ENCODE measurements at places on chromosomes 2 and 18.

- DNase-seq = no peak
Observed at GRCh38 chr2:101264360-101264939, 11.8 kb downstream of the CNOT11 start.

DNA sequence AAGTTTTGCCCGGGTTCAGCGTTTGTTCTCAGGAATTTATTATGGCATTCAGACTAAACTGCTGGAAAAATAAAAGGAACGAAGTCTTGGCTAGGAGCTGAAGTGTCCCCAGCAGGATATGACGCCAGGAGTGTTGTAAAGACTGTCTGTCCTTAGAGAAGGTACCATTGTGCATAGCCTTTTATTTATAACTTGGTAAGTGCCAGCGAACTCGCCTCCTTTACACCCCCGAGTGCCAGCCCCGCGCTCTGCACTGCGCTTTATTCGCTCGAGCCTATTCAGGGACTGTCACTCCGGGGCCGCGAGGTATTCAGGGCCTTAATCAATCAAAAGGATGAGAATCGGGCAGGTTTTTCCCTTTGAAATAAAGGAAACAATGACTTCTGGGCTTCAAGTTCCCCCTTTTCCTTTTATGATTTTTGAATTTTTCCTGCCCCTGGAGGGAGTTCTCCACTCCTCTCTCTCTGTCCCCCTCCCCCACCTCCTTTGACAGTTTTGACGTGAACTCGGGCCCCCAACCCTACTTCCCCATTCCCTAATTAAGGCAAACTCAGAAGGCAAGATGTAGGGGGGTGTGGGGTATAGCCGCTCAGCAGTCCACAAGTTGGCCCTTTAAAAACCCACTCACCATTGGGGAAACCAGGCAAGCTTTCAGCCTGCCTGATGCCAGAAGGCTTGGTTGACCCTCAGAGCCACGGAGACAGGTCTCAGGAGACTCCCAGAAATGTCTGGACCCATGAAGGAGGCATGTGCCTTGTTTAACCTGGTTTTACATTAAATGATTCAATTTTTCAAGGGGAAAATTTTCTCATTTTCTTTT is 1.3 kb upstream of the PAX3 start:
- DNase-seq = no peak

DNA sequence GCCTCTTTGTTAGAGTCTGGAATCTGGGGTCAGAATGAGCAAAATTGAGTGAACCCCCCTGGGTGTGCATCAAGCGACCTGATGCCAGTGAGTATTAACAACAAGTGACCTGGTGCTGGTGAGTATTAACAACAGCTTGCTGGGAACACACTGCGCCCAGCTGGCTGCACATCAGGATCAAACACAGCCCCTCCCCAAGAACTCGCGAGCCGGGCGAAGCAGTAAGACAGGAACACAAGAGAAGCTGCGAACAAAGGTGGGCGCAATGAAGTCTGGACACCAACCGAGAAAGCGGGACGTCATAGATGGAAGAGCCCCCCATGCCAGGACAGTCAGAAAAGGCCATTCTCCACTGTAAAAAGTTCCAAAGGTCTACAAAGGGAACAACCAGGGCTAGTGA is 34.3 kb downstream of the CRACDL start:
- DNase-seq = peak; percentile 4

DNA sequence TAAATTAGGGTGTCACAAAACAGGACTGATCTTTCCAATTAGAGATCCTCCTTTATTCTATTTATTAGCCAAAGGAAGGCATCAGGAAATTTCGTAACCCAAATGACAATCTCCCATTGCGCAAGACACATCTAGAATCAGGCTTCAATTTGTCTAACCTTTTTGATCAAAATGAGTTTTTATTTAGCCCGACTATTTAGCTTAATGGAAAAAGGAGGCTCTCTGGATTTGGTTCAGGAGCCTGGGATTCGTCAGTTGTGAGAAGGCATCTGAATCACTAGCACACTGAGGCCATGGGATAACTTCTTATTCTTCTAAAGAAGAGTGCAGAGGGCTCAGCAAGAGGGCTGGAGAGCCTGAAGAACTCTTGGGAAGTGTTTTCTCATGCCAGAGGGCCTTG is 332.1 kb upstream of the ETAA1 start:
- no peak for DNase-seq

- DNase-seq = no peak
Observed at GRCh38 chr2:172995323-172996244, 80.1 kb upstream of the MAP3K20 start.

GRCh38 chr2:170365686-170366085 is 187.7 kb downstream of the MYO3B start:
- DNase-seq = no peak

GRCh38 chr2:234110219-234110618 is 59.7 kb downstream of the SPP2 start:
- DNase-seq = no peak

DNA sequence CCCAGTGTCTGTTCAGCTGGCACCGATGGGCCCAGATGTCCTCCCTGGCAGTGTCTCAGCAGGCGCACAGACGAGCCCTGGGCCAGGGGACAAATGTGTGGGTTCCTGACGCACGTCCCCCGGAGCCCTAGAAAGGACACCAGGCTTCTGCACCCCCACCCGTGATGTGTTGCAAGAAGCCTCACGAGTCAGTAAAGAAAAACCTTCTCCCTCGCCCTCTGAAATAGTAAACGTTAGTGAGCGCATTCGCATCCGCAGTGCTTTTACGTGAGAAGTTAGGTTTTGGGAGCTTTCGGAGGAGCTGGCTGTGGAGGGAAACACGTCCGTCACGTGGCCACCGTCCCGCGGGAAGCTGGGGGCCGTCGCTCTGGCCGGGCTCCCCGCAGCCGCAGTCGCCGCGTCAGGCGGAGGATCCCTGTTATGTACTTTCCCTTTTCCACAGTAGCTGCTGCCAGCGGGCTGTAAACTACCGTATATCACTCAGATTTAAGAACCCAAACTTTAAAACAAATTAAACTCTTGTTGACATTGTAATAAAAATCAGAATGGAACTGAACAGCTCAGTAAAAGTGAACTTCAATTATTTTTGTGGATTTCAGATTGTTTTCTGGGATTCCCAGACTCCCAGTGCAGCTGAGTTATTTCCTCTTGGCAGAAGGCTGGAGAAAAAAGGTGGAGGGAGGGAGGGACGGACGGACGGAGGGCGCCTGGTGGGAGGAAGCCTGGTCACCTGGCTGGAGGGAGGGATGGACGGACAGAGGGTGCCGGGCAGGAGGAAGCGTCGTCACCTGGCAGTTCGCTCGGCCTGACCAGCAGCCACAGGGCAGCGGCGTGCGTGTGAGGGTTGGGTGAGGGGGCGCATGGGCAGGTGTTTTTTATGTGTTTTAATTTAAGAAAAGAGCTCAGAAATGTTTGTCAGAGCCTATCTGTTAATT is 112.1 kb downstream of the NFATC1 start:
- DNase-seq = no peak

DNA sequence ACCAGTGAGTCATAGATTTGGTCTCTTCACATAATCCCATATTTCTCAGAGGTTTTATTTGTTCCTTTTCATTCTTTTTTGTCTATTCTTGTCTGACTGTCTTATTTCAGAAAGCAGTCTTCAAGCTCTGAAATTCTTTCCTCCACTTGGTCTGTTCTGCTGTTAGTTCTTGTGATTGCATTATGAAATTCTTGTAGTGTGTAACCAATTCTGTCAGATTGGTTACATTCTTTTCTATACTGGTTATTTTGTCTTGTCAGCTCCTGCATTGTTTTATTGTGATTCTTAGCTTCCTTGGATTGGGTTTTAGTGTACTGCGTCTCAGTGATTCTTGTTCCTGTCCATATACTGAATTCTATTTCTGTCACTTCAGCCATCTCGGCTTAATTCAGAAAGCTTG is 18.6 kb downstream of the EHBP1 start:
- no peak for DNase-seq

- no peak for DNase-seq
Observed at GRCh38 chr18:73638709-73639108, 508.9 kb downstream of the FBXO15 start.

DNA sequence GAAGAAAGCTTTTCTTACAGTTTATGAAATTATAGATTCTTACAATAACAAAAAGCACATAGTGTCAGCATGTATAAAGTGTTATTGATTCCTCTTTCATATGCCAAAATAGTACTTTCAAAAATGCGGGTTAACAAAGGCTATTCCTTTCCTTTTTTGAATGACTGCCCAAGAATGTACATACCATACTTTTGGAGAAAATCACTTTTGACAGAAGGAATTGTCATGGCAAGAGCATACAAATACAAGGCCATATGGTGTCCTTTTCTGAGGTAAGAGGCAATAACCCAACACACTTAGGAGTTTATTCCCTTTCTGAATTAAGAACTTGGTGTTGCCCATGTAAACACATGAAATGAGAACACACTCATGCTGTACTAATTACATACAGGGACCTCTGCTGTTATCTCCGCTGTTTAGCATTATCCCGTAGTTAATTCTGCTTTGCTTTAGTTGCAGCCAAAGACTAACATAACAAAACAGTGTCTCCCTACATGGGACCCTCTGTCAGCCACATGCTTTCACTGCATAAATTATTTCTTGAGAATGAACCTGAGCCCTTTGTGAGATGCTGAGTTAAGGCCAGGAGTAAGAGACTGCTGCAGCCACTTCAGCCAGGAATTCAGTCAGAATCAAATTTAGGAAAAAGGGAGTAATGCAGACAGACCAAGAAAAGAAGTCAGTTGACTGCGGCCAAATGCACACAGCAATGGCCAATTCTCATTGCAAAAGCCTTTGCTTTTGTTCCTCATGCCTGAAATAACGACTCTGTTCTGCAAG is 67.0 kb downstream of the CDH2 start:
- no peak for DNase-seq
